ENCODE measurements at places on chromosomes 5 and 9.

DNA sequence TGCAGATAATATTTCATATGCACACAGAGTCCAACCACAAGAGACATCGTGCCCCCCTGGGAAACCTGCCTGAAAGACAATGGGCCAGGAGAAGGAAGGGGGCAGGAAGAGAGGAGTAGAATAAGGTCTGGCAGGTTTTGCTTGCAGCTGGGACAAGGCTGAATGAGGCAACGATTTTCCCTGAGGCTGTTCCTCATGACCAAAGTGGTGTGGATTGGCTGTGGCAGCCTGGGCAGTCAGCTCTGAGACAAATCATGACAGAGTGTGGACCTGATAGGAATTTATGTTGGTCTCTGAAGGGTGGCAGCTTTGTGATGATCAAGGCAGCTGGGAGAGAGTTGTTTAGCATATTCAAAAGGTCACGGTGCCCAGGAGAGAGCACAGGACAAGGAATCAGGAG lies 119.3 kb downstream of the NMUR2 start:
- DNase-seq: no peak

- DNase-seq: no peak
These were observed 593.7 kb downstream of the IRX1 start for GRCh38 chr5:4189317-4189716.

- no peak for DNase-seq
These were observed 11.1 kb downstream of the BRD3 start for GRCh38 chr9:134056483-134057306.

- no peak for DNase-seq
These were observed 1.5 kb upstream of the TRAF1 start for GRCh38 chr9:120928015-120928482.

GRCh38 chr9:107423540-107423939 lies 66.0 kb downstream of the KLF4 start:
- no peak for DNase-seq

- DNase-seq: no peak
These were observed 787.7 kb upstream of the CDH6 start for GRCh38 chr5:30405821-30406220.

- DNase-seq: no peak
These were observed 107.4 kb downstream of the MCTP1 start for GRCh38 chr5:95177456-95177855.

DNA sequence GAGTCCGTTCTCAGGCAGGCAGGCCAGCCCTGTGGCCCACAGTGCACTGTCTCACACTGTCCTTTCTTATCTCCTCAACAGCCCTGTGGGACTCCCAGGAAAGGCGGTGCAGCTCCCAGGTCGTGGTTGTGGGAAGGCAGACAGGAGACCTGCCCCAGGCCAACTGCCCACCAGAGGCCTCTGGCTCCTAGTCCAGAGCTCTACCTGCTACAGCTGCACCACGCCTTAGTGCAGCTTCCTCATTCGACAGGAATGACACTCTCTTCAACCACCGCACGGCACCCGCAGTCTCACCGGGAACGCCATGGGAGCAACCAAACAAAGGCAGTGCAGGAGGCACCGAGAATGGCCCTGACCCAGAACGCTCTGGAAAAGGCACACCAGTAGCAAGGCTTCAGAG lies 25.3 kb downstream of the CAMSAP1 start:
- DNase-seq: no peak

GRCh38 chr5:100694100-100694499 lies 158.9 kb downstream of the FAM174A start:
- no peak for DNase-seq

DNA sequence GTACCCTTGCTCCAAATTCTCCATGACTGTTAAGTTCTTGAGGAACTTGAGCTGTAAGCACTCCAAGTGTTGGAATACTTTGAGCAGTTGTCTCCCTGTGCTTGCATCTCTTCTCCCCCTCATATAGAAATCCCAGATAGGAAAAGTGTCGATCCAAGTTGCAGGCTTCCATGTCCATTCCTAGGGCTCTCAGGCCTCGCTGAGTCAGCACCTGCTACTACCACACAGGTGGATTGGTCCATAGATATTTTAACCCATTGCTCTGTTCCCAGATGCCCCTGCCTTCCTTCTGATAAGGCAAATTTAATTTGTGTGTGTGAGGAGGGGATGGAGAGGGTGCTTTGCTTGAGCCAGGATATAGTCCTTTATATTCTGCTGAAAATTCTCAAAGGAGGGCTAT lies 95.8 kb downstream of the PIP5K1B start:
- no peak for DNase-seq

Data from MG63 (cell line).